ENCODE measurements at places on chromosomes 4 and X.

GRCh38 chrX:140091125-140091886 is 126.0 kb upstream of the CXorf66 start:
- DNase-seq: no peak

GRCh38 chrX:16517039-16517605 is 132.8 kb upstream of the S100G start:
- no peak for DNase-seq

- no peak for DNase-seq
Measured at GRCh38 chr4:101191302-101192098, 155.8 kb downstream of the PPP3CA start.

DNA sequence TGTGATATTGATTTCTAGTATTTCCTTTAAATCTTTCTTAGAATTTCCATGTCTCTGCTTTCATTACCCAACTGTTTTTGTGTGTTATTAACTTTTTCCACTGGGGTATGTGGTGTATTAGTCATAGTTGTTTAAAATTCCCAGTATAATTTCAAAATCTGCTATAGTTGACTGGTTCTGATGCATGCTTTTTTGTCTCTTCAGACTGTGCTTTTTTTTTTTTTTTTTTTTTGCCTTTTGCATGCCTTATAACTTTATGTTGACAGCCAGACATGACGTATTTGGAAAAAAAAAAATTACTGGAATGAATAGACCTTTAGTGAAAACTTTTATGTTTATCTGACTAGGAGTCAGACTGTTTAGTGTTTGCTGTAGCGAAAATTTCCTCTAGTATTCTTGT is 580.4 kb downstream of the ANKRD50 start:
- no peak for DNase-seq

DNA sequence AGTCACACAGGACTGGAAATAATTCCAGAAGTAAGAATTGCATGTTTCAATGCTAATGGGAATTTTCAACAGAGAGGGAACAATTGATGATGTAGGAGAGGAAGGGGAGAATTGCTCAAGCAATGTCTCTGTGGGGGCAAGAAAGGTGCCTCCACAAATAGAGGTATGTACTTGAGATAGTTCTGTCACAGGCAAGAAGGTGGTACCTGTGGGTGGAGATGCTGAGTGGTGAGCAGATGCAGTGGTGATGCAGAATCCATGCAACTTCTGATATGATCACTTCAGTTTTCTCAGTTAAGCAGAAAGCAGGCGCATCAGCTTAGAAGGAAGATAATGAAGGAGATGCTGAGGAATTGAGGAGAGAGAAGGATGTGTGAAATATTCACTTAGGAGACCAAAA is 55.1 kb upstream of the SEC24B start:
- no peak for DNase-seq

DNA sequence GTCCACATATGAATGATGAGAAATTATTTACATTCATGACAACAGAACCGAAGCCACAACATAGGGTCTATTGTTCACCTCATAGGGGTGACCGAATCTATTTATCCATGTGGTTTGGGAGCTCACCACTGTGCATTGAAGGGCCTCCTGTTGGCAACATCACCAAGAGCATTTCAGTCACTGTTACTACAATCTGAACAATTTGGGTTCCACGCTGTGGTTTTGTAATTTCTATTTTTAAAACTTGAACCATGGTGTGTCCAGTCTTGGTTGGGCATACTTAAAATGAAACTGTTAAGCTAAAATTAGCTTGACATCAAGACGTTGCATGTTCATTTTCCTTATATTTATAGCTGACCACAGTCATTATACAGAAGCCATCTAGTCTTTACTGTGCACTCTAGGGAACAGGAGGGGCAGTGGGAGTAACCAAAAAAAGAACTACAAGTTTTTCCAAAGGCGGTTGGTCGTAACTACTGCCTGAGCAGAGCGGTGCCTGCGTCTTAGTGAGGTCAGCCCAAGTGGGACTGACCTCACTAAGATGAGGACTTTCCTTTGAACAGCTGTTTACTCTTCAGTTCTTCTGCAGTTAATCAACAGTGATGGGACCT is 192.1 kb downstream of the SPRY1 start:
- DNase-seq: no peak

- DNase-seq: no peak
Measured at GRCh38 chr4:74005528-74005927, 7.1 kb upstream of the CXCL5 start.

- DNase-seq: no peak
Measured at GRCh38 chrX:31929366-31929765, 857.5 kb upstream of the FTHL17 start.

- no peak for DNase-seq
Measured at GRCh38 chrX:71629467-71629866, 11.2 kb upstream of the CXCR3 start.

- no peak for DNase-seq
Measured at GRCh38 chr4:27096142-27096824, 235.6 kb downstream of the STIM2 start.

DNA sequence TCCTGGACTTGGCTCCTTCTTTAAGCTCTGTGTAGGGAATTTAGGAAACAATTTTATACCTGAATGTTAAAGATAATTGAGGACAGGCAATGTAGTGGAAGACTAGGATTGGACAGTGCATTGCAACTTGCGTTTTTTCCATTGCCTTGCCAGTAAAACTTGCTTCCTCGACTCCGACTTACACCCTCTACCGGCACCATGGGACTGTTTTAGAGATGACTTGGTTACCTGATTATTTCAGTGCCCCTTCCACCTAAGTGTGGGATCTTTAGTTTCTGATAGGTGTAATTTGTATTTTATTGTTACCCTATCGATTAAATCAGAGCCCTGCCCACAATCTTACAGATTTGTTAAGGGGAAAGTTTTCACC is 1.2 kb downstream of the PRPS1 start:
- DNase-seq: no peak

GRCh38 chr4:85534120-85534519 is 59.2 kb downstream of the ARHGAP24 start:
- no peak for DNase-seq

- DNase-seq: no peak
Measured at GRCh38 chr4:157775971-157776370, 396.9 kb downstream of the GASK1B start.

DNA sequence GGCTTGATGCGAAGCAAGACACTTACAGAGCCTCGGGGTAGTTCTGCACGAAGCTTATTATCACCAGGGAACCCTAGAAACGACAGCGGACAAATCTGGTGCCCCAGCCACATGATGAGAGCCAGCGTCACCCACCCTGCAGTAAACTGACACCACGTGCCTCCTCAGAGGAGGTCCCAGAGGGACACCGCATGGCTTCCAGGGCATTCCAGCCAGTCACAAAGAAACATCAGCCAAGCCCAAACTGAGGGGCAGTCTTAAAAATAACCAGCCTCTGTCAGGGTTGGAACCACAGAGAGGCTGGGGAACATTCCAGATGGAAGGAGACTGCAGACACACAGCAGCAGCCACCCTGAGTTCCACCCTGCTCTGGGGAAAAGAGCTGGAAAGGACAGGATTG is 36.6 kb upstream of the HGFAC start:
- no peak for DNase-seq

GRCh38 chr4:123037804-123038203 is 115.4 kb upstream of the NUDT6 start:
- no peak for DNase-seq

- DNase-seq: no peak
Measured at GRCh38 chr4:57219431-57219830, 109.2 kb upstream of the IGFBP7 start.

- DNase-seq: no peak
Measured at GRCh38 chr4:153261461-153261860, 57.2 kb downstream of the TRIM2 start.

DNA sequence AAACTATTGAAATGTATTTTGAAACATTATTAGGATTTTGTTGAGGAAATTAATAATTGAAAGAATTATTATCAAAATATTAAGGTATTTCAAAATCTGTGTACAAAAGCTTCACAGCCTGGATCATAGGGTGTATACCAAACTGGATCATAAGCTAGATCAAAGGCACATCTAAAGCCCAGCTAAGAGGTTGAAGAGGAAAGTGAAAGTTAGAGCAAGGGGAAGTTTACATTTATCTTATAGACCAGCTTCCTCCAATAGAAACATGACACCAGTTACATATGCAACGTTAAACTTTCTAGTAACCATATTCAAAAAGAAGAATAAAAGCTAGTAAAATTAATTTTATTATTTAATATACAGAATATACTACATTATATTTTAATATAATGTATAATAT is 227.2 kb upstream of the BMP3 start:
- DNase-seq: no peak

DNA sequence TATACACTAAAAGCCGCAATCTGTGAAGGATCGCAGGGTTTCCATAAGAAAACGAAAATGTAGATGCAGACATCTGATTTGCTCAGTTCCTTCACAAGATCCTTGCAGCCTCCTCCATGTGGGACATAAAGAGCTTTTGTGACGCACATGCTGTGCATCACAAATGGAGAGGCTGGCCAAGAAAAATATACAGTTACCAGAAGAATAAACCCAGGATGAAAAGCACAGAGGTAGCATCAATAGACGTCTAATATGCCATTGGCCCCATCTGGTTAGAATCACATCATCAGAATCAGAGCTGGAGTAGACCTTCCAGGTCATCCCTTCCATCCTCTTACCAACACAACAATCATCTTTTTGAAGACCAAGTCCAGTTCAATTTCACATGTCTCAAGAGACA is 517.4 kb downstream of the RAB28 start:
- DNase-seq: no peak

DNA sequence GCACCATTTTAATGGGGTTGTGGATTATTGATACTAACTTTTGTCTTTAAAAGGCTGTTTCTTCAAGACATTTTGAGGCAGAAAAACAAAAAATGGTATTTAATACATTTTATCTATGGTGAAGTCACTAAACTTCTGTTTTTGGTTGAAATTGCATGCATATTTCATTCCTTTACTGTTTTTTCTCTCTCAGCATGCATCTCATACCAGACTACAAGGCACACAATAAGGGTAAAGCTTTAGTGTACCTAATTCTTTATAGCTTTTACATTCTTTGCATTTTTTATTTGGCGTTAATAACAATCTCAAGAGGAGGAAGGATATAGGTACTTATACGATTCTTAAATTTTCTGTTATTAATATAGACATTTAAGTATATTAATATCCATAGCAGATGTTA is 151.0 kb upstream of the DKK2 start:
- no peak for DNase-seq

All from stimulated activated CD8-positive, alpha-beta memory T cell treated with anti-CD3 and anti-CD28 coated beads, Interleukin-15, amount 100 ng/mL, for 24 hours (primary cell).